NCI-H1092 (cell line): ENCODE measurements at places on chromosomes 5 and 9.

DNA sequence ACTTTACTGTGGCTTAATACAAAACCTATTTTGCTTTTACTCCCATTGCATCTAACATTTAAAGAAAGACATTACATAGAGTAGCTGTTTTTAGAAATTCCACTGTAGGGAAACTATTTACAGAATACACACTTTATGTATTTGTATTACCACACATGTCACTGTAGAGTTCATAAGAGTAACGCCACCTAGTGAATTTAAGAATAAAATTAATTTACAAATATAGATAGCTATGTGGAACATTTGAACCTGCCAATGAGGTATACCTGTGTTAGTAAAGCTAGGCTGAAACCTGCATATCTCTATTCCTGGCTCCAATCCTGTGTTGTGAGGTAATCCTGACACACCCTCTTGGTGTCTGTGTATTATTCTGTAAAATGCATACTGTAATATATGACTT, 234.4 kb downstream of the MAST4 start:
- no peak for DNase-seq

- DNase-seq = no peak
Measured at GRCh38 chr5:96017951-96018350, 56.3 kb upstream of the ELL2 start.

DNA sequence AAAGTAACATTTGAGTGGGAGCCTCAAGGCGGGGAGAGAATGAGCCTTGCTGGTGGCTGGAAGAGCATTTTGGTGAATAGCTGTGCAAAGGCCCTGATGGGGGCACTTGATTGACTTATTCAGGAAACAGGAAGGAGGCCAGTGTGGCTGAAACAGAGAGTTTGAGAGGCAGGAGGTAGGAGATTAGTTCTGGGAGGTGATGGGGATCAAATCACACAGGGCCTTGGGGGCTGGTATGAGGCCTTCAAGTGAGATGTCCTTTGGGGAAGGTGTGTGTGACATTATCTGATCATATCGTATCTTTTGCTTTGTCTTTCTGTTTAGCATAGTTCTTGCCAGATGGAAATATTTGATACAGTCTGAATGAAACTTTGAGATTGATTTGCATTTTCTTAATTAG, 172.3 kb downstream of the TENT4A start:
- no peak for DNase-seq

DNA sequence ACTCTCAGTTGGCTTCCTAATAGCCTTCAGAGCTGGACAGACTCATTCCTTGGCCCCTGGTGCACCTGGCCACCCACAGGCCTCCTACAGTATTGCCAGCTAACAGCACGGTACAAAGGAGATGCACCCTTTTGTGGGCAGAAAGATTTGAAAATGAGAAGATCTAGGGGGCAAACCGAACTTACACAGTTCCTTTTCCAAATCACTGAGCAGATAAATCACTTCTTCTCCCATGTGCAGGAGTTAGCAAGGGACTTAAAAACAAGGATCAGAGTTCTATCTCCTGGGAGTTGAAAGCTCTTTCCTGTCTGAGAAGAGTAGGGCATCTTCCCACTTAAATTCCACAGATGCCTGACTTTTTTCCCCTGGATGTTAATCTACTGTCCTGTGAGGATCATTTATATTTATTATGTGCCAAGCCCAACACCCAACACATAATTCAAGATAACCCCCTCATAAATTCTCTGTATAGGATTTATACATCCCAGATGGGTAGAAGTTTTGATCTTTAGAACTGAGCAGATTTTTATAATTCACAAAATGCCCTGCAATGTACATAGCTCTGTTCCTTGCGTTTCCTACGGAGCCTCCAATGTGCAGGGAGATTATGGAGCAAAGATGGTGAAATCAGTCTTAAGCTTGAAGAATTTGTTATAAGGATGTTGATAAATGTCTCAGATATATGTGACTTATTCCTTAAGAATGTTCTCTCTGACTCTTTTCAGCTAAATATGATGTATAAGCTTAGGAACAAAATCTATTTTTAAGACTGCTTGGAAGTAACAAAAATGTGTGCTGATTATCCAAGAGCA, 207.2 kb upstream of the DAPK1 start:
- no peak for DNase-seq

DNA sequence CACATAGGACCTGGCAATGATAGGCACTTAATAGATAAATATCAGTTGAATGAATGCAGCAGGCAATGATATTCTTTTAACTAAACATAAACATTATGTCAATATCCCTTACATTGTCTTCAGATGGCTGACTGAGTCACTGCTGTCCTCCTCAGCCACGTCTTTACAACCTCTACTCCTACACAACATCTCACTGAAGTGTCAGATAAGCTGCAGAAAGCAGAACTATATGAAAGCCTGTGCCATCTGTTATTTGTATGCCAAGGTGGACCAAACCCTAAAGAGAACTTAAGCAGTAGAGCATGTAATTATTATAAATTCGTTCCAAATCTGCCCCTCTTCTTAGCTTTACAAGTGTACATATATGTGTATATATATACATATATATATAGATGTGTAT, 271.2 kb downstream of the RASEF start:
- DNase-seq = no peak

DNA sequence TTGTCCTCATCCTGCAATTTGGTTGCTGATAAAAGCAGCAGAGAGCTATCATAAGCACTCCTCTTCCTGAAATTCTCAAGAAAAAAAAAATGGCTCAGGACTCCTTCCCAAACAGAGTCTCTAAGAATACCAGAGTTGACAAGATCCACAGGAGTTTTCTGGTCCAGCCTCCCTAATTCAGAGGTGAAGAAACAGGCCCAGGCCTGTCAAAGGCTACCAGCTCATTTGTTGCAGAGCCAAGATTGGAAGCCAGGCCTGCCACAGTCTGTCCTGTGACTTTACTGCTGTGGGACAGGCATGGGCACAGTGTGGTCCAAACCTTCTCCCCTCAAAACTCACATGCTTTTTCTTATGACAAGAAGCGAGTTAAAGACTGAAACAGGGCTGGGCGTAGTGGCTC, 41.5 kb downstream of the NIPSNAP3B start:
- DNase-seq = no peak

GRCh38 chr5:127011961-127012644, 18.3 kb downstream of the MARCHF3 start:
- no peak for DNase-seq

- DNase-seq = no peak
Measured at GRCh38 chr5:141717043-141717442, 35.0 kb upstream of the ARAP3 start.

GRCh38 chr9:92315456-92315855, 9.7 kb downstream of the NOL8 start:
- no peak for DNase-seq

DNA sequence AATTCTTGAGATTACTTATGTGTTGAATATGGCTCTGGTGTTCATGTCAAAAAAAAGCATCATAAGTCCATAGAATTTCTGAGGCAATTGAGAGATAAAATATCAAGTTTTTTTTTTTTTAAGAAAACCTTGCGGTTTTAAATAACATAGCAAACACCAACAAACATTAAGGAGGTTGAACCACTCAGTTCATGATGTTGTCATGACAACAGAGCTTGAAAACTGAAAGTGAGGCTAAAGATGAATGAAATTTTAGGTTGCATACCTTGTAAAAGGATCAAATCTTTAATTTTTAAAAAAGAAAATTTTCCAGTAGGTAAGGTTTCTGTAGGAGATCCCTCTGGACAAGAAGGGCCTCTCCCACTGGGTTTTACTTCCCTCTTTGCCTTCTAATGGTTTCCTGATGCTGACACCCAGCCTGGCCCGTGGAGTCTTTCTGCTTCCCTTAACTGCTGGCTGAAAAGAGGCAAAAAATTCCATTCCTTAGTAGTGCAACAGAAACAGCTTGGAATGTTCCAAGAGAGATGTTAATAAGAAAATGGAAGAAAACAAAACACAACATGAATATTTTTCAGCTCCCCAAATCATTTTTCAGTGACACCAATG, 60.0 kb upstream of the FER start:
- DNase-seq = no peak

DNA sequence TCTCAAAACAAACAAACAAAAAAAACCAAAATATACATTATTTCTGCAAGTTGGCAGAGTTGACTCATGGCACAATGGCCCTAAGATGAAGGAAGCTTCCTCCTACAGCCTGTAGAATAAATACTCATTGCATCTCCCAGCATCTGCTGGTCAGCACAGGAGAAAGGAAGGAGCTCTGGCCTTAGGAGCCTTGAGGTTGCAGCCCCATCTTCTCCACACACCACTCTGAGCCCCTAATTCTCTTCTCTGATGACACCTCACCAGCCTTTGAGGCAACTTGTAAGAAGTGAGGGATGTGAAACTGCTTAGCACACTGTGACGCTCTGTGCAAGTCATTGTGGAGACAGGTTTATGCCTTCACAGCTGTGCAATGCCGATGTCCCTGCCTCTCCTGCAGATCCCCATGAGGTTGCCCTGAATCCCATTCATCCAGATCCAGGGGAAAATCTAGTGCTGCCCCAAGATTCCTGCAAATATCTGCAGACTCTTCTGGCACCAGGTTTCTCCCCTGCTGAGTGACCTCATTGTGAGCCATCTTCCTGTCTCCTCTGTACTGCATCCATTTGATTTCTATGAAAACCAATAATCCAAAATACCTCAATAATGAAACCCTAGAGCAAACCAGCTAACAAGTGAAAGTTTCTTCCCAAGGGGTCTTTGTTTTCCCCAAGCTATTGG, 65.3 kb upstream of the TGFBR1 start:
- DNase-seq = no peak

- DNase-seq = no peak
Measured at GRCh38 chr5:76367623-76368371, 35.3 kb upstream of the IQGAP2 start.

DNA sequence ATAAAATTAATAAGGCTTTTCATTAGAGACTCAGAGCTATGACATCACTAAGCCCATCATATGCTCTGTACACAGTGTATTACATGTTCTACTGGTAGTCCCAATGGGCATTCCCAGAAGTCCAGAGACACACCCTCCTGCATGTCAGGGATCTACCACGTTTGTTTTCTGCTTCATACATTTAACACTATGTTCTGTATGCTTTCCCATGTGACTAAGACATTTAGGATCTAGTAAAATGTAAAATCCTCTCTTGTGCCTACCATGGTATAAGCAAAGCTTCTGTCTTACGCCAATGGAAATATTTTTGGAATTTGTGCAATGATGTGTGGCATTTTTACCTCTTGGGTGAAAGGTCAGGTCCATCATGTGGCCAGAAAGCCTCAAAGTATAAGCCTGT, 192.4 kb downstream of the ADAMTSL1 start:
- no peak for DNase-seq

DNA sequence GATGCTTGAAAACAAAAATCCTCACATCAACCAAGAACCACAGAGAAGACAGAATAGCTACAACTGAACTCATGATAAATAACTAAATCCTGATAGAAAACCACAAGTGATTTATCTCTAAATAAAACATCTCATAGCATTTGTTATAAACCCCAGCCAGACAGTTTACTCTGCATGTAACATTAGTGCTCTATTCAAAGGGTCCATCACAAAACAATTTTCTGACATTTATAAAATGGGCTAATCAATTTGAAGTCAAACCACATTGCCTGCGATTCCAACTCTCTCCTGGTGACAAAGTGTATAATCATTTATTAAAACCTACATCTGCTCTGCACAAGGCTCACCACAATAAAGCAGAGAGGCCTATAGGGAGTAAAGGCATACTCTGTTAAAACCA, 49.8 kb downstream of the UIMC1 start:
- no peak for DNase-seq

DNA sequence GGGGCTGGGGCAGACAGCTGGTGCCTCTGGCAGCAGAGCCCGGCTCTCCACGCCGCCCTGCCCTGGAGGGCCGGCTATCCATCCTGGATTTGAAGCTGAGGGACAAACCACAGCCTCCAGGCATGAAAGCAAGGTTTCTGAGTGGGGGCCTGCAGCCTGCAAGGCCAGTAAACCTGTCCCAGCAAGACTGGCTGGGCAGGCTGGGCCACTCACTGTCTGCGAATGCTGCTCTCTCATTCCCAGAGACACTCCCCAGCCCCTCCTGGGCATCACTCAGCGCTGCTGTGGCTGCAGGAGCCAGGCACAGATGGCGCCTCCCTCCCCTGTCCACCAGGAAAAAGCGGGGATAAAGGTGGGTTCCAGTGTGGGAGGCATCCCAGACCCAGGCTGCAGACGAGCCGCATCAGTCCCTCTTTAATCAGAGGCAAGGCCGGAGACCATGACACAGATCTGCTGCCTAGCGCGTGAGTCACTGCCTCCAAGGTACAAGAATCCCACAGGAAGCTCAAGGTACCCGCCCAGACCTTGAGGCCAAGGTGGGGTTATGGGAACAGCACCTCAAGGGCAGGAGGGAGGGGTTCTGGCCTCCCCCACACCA, 118.0 kb downstream of the VAV2 start:
- DNase-seq = no peak

DNA sequence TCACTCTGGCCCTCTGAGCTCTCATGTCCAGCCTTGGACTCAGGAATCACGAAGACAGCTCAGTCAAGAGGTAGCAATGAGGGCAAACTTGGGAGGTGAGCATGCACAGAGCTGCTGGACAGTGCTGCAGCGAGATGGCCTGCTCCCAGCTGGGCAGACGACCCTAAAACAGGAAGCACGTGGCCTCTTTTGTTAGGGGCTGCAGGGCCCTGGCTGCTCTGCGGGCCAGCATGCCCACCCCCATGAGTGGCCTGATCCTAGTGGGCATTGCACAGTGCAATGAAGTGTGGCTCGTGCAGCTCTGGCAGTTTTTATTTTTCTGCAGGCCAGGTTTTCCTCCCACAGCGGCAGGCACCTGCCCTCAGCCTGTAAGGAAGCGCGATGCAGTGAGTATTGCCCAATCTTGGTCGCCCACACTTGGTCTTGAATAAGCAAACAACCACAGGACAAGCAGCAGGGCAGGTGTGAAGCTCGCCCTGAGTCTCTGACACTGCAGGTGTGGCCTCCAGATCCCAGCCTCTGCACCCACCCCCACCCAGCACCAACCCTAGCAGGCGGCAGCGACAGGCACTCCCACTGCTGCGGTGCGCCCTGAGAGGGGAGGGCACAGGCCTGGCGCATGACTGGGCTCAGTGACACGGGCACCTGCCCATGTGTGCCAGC, 60.8 kb downstream of the SEMA4D start:
- DNase-seq = no peak

DNA sequence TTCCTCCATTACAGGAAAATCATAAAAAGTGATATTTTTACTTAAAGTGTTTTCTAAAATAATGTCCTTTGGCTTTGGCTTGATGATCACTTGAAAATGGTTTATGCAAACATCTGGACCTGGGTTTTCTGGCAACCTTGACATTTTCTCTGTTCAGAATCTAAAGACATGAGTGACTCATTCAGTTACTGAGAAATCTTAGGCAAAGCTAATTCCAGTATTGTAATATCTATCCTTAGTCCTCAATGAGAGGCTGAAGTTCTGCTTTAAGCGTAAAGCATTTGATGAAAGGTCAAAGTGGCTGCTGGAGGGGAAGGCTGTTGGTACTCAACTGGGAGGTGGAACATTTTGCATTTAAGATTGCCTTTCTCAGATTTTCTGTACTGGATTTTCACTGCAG, 2.3 kb downstream of the MAN2A1 start:
- DNase-seq = no peak
